ENCODE measurements at places on chromosomes 6 and 20.

DNA sequence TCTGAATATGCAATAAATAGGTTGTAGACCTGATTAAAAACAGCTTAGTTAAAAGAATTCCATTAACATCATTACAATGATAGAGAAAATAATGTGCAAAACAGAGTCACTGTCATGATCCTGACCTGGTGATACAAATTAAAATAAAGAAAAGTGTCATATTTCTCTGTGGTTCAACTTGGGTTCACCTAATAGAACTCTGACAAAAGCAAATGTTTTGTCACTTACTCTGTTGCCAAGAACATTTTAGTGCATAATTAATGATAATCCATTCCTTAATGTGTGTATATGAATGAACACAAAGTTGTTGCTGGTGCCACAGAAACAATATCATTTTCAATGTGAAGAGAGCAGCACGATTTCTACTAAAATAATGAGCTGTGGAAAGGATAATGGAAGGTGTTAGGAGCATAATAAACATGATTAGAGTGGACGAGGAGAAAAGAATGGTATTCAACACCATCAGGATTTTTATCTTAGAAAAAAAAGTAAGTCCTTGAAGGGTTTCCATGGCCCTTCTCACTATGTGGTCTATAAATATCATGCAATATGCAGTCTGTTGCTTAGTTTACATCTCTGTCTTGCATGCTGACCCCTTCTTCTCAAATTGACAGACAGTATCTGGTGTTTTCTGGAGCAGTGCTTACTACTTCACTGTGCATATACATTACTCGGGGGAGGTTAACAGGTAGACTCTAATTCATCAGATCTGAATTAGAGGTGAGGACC, 656.6 kb upstream of the MMS22L start:
- no peak for DNase-seq

DNA sequence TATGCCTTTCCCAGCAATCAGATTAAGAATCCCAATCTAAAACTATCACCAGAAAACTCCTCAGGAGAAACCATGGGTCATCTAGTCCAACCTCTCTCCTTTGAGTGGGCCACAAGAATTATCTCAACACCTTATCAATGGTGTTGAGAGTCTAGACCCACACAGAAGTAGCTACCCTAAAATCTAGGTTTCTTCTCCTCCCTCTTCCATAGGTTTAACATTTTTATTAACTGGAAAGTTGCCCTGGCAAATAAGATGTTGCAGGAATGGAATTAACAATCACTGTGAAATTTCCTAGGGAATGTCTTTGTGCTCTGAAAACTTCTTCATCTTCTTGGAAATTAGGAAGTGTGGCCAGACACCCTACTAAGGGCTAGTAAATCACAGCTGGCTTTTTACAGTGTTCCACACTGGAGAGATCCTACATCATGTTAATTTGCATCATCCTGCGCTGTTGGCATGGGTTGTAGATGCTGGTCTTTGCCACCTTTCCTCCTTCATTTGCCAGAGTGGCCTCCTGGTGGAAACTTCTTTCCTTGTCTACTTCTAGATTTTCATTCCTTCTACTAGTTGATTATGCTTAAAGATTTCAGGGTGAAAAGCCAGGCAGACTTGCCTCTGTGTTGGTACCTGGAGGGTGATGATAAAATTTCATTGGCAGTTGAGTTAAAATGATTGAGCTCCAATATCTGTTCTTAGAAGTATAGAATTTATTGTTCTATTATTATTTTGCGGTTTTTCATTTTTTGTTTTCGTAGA, 2.7 kb downstream of the TNFAIP3 start:
- peak; percentile 55 for DNase-seq

DNA sequence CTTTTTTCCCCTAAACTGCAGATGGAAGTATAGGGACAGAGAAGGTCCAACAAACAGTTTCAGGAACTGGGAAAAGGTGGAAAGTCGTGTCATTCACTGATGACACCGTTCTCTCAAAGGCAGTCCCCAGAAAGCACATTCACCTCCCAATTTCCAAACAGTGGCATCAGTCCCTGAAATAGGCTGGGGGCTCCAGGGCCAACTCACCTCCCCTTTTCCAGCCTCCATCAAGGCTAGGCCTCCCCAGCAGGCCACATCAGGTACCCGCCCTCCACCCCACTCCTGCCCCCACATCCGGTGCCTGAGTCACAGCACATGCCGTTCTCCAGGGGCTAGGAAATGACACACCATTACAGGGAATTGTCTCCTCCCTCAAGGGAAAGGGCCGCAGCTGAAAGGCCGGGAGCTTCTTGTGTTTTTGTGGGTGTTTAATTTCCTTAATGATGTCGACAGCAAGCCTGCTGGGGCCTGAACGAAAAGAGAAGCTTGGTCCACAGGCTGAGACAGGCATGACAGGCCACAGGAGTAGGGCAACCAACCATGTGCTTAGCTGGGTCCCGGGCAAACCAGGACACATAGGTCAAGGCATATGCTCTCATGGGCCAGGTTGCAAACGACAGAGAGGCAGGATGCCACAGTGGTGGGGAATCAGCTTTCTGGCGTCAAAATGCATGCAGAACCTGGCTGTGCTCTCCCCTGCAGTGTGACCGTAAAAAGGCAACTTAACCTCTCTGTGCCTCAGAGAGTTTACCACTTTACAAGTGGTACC, 39.2 kb downstream of the ZMYND8 start:
- peak; percentile 30 for DNase-seq

DNA sequence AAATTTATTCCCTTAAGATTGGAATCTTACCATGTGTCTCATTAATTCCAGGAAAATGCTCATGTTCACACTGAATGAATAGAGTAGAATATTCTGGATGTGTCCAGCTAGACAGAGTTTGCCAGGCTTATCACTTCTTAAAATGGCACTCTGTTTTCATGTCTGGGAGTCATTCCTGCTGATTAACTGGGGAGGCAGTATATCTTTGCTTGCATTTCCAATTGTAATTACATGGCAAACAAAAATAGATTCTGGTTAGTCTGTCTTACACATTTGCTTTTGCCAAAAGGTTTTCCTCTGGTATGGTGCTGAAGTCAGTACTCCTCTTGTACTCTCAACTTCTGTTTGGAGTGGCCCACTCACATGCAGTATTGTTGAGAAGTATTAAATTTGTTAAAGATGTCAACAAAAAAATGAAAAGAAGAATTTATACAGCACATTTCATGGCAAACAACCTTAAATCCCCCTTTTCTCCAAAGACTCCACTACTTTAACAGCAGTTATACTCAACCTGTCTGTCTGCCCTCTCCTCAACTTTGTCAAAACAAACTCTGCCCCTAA, 70.2 kb downstream of the TENT5A start:
- DNase-seq: no peak

DNA sequence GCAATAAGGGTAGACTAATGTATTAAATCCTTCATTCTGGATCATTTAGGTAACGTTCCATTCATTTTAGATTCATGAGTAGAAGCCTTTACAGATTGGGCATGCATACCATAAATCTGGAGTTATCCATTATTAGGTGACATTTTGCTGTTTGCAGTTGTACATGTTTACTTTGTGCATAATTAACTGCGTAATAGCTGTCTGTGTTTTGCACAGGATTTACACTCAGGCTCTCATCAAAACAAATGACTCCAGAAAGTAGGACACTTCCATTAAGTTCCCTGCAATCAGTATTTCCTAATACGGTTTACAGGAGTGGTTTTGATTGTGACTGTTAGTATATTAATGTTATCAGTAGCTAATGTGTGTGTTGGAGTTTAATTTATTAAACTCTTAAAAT, 997.4 kb downstream of the HACE1 start:
- DNase-seq: no peak

- no peak for DNase-seq
Measured at GRCh38 chr6:134315189-134315588, 2.7 kb downstream of the SGK1 start.

DNA sequence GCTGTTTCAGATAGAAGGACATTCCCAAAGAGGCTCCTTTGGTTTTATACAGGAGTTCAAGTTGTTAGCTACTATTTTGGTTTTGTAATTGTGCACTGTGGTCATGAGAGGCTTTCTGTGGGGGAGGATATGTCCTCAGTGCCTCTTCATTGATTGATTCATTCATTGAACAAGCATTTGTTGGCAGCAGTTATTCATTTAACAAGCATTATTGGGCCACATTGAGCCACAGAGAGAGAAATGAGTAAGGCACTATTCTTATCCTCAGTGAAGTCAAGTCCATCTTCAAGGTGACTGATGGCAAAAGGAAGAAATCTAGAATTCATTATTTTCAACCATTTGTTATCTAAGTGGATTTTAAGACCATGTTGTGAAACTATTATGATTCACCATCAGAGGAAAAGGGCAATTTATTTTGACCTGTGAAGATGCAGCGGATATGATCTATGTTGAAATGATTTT, 697.2 kb upstream of the CITED2 start:
- DNase-seq: no peak

DNA sequence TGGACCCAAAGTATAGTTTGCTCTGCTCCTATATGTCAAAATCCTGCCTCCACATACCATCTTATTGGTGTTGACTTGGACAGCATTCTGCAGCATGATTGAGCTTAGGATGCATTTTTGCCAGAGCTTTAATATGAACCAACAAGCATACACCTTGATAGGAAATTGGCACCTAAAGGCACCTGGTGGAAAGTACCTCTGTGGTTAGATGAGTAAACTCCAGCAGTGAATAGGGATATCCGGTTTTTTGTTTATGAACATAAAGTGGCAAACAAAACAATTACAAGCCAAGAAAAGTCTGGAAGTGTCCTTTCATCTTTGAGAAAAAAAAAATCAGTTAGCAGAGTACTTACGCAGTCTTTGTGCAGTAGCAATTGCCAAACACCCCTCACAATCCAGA, 6.2 kb upstream of the CYP24A1 start:
- DNase-seq: no peak

DNA sequence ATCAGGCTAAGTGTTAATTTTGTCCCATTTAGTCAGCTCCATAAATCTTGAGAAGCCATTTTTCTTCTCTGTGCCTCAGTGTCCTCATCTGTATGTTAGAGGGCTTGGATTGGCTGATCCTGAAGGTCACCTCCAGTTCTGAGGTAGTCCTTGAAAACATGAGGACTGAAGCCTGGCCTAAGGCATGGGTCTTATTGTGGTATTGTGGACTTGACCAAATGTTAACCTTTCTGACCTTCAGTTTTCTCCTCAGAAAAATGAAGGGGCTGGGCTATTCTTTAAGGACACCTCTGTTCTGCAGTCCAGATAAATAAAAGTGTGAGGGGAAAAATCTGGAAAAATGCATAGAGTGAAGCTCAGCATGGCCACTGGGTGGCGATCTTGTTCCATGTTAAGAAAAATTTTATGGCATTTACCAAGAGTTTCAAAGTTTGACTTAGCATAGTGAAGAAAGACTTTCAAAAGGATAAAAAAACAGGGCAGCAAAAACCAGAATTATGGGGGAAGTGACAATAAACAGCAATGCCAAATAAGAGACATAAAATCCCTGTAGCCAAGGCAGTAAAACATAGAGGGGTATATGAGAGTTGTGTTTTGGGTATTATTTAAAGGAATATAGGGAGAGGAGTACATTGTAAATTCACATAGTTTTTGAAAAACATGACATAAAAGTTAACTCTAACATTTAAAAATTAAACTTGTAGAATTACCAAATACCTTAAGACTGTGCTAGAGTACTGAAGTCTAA, 13.2 kb upstream of the TFB1M start:
- peak; percentile 68 for DNase-seq

GRCh38 chr6:106613590-106613989, 15.7 kb downstream of the RTN4IP1 start:
- no peak for DNase-seq

- no peak for DNase-seq
Measured at GRCh38 chr20:3904857-3905256, 15.7 kb downstream of the PANK2 start.

GRCh38 chr20:38939686-38940085, 13.5 kb downstream of the FAM83D start:
- DNase-seq: no peak

GRCh38 chr20:59845472-59845871, 88.0 kb downstream of the SYCP2 start:
- DNase-seq: no peak

DNA sequence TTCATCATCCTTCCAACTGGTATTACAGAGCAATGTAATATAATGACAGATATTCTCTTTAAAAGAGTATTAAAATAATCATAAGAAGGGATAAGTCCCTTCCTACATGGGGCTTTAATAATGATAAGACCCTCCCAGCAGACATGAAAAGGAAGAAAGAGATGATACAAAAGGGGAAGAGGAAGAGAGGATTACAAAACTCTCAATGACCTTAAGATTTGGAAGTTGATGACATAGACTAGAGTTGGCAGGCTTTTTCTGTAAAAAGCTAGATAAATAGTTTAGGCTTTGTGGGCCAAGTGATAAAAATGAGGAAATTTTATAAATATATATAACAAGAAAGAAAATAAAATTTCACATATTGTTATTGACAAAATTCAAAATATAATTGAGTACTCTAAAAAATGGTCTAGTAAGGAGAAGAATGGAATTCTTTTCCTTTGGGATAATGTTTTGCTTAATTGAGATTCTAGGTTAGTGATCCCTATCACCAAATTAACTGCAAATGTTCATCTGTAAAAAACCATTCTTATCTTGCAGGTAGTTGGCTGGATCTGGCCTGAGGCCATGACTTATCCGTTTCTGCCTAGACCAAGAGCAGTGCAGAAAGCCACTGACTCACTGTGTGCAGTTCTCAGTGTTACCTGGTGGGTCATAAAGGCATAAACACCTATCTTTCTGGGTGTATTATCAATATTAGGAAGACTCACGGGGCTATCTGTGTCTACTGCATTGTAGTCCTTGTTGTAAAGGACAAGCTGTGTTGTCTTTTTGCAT, 11.0 kb downstream of the RIPOR2 start:
- no peak for DNase-seq

GRCh38 chr20:50282592-50283241, 92.1 kb downstream of the CEBPB start:
- no peak for DNase-seq

- DNase-seq: no peak
Measured at GRCh38 chr6:53611342-53611741, 54.2 kb downstream of the KLHL31 start.

GRCh38 chr6:2581611-2582010, 169.1 kb downstream of the MYLK4 start:
- DNase-seq: no peak

DNA sequence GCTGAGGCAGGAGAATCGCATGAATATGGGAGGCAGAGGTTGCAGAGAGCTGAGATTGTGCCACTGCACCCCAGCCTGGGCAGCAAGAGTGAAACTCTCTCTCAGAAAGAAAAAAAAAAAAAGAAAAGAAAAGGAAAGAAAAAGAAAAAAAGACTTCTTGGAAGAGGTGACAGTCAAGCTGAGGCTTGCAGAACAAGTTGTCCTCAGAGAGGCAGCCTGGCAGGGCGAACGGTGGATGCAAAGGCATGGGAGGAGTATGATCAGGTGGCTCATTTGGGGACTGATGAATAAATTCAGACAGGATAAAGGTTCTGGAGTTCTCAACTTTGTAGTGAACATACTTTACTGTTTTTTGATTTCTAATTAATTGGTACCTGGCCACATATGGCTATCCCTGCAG, 12.4 kb downstream of the ZNF341 start:
- DNase-seq: no peak

- DNase-seq: peak; percentile 14
Measured at GRCh38 chr6:85449818-85450759, at the start of gene NT5E. Gene NT5E, plus strand, starts transcription at chr6:85450083. Its CDS starts 57 bp downstream, at chr6:85450140.

- DNase-seq: no peak
Measured at GRCh38 chr6:149285626-149286025, 31.9 kb upstream of the TAB2 start.
